GM12891 (cell line): ENCODE measurements at places on chromosomes 7 and 10.

- no peak for DNase-seq
Measured at GRCh38 chr7:5501465-5501864, 77.8 kb upstream of the TNRC18 start.

GRCh38 chr7:132464740-132465139, 111.5 kb downstream of the PLXNA4 start:
- no peak for DNase-seq

- DNase-seq: no peak
Measured at GRCh38 chr10:19862811-19863515, 46.7 kb downstream of the PLXDC2 start.

DNA sequence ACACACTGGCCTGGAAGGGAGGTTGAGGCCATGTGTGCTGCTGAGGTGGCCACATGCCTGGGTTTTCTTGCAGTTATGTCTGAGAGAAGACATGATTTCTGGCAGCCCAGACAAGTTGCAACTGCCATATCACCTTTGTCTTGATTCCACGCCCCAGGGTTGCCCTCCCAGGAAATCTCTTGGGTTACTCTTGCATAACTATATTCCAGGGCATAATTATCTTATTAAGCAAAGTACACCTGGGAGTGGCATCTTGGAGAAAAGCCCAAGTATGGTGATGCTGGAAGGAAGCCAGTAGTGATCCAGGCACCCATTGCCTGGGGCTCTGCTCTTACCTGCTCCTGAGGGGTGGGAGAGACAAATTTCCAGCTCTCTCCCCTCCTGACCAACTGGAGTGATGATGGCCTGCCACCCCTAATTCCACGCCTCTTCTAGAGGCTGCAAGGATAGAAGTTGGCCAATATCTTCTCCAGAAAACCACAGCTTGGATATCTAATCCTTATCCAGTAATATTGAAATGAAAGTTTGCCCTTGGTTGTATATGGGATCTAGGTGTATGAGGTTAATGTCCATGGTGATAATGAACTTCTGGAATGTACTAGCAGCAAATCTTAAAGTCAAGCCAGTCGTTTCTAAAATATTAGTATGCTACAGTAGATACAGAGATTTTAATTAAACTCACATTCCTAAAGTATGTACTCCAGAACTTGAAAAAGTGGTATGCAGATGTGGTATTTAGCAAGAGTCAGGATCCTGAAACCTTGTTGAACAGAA, 5.0 kb downstream of the AKR1B10 start:
- DNase-seq: no peak

- DNase-seq: no peak
Measured at GRCh38 chr7:96136600-96137239, 185.2 kb downstream of the SLC25A13 start.

DNA sequence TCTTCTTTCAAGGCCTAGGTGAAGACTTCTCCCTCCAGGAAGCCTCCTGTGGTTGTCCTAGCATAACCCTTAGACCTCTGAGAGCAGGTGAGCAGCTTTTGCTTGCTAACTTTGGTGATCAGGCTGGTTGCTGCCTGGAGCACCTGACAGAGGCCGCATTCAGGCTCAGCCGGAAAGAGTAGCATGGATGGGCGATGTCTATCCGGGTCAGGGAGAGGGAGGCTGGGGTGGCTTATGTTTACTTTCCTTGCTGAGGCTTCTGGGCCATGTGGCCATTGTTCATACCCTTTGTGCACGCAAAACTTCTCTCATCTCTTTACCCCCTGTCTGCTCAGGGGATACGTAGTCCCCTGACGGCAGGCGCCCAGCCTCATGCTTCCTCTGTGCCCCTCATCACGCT, 27.4 kb upstream of the PCBD1 start:
- no peak for DNase-seq

GRCh38 chr10:108583877-108584276, 1339.4 kb downstream of the XPNPEP1 start:
- DNase-seq: no peak

DNA sequence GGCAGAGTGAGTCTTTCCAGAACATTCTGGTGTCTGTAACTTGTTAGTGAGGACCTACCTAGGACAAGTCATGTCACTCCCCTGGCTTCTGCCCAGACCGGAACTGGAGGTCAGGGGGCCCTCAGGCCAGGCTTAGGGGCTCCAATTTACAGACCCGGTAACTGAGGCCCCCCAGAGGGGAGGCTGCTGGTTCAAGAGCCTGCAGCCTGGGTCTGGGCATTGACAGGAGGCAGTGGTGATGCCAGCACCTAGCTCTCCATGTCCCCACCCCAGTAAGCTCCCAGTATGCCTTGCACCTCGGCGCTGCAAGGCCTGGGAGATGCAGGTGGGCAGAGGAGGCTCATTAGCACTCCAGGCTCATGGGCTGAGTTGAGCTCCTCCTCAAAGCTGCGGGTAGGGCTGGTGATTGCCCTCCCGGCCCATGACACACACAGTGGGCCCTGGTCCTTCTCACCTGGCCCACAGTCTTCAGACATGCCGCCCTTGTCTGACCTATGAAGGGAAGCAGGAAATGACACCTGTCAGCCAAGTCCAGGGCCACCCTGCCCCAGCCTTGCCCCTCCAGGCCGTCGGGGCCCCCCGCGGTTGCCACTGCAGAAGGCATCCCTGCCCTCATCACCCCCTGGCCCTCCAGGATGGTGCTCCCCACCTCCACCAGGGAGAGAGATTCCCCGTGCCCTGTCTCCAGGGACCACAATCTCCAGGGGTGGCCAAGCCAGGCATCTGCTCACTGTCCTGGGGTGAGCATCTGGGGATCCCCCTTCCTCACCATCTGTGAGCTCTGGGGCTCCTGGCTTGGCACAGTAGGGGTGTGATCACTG, 88.3 kb upstream of the TMEM248 start:
- DNase-seq: no peak

GRCh38 chr7:28182071-28182471, 1.5 kb upstream of the JAZF1 start:
- no peak for DNase-seq
